ENCODE measurements at places on chromosomes 11 and 22.

GRCh38 chr11:65637794-65638419 lies at the start of gene SIPA1:
TSS of gene SIPA1 (plus strand) at chr11:65638101. CDS start at chr11:65640922, 2,821 bp downstream.
- DNase-seq: peak; percentile 71

DNA sequence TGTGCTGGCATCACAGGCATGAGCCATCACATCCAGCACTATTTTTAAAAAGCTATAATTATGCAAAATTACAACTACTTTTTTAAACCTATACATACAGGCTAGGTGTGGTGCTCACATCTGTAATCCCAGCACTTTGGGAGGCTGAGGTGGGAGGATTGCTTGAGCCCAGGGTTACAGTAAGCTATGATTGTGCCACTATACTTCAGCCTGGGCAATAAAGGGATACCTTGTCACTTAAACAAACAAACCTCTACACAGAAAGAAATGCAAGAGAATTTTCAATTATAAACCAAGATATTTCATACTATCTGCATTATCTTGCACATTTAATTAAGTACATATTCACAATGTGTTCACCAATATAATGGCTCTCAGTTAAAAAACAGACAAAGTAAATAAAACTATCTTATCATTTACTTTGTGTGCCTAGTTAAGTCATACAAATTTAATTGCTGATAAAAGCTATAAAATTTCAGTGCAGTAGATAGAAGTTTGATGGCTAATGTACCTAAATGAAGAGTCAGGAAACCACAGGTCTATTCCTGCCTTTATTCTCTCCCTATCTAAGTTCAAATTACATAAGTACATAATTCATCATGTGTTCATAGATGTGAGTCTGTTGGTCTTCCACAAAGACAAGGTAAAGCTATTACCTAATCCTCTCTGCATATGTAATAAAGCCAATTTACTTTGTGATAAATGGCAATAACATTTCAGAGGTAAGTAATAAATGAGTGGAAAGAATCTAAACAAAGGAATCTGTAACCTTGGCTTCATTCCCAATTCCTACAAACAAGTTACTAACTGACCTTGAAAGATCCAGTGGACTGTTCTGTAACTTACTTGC lies 9.0 kb upstream of the RDX start:
- DNase-seq: no peak

DNA sequence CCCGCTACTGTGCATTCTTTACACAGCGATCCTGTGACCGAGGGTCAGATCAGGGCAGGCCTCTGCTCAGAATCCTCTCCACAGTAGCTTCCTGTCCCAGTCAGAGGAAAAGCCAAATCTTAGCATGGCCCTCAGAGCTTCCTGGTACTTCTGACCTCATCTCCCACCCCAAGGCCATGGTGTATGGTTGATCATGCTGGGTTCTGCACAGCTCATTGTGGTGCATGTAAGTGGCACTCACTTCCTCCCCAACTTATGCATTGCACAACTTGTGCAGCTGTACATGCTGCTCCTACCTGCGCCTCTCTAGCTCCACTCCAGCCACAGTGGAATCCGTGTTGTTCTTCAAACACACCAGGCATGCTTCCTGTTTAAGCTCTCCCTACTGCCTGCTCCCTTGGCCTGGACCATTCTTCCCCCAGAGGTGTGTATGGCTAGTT lies 20.3 kb downstream of the BMAL1 start:
- no peak for DNase-seq

- no peak for DNase-seq
These were observed 7.5 kb upstream of the SREBF2 start for GRCh38 chr22:41825376-41825775.

DNA sequence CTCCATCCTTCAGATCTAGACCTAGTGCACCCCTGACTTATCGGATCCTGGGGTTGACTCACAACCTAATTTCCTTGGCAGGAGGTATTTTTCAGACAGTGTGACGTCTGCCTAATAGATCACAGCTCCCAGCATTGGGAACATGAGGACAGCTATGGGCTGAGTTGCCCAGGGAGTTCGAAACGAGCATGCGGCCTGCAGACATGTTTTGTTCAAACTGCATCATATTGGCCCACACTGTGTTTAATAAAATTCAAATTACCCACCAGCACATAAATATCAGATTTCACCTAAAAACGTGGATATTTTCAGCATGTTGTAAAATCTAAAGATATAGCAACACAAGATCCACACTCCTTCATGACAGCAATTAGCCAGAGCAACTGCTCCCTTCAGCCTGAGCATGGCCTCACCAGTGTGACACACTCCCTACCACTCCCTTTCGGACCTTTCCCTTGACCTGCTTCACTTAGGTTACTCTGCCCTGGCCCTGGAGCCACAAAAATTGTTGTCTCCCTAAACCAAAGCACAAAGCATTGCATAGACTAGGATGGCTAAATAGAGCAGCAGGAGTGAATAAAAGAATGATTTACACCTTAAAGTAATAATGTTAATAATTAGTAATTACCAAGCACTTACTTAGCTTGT lies 53.6 kb upstream of the USP47 start:
- no peak for DNase-seq

DNA sequence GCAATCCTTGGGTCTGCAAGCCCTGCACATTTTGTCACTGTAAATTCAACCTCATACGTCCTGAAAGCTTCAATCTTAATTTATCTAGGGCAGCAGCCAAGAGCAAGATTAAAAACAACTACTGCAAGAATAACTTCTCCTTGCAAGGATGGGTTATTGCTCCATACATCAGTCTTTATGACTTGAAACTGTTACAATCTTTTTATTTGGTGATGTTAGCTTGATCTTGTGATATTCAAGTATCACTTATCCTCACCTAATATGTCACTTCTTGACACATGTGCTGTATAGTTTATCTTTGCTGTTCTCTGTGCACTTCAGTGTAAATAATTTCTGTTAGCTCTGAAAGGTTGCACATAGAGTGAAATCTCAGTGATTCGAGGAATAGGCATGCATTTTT lies 14.7 kb upstream of the APLP2 start:
- no peak for DNase-seq

- DNase-seq: no peak
These were observed 44.1 kb upstream of the FIBIN start for GRCh38 chr11:26949846-26950245.

GRCh38 chr11:2207212-2207611 lies 35.6 kb upstream of the TH start:
- DNase-seq: no peak

DNA sequence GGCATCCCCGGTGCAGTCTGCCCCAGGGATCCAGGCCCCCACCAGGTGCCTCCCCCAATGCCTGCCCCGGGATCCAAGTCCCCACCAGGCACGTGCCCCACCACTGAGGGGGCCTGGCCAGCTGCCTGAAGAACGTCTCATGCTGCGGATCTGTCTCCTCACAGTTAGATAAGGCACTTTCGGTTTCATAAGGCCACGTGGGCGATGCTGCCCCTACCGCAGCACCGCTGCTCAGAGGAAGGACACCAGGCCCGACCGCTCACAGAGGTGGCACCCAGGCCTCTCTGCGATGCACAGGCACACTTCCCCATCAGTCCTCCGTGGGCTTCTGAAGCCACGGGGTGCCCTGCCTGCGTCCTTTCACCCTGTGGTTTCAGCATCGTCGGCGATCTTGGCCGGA lies 68.1 kb upstream of the BID start:
- peak; percentile 42 for DNase-seq

- DNase-seq: no peak
These were observed 210.6 kb upstream of the LUZP2 start for GRCh38 chr11:24286238-24286637.

- DNase-seq: no peak
These were observed 39.2 kb downstream of the USP35 start for GRCh38 chr11:78227921-78228320.

GRCh38 chr11:69799582-69799981 lies 19.6 kb downstream of the FGF3 start:
- no peak for DNase-seq

GRCh38 chr11:12292766-12293165 lies 84.6 kb upstream of the PARVA start:
- DNase-seq: no peak

DNA sequence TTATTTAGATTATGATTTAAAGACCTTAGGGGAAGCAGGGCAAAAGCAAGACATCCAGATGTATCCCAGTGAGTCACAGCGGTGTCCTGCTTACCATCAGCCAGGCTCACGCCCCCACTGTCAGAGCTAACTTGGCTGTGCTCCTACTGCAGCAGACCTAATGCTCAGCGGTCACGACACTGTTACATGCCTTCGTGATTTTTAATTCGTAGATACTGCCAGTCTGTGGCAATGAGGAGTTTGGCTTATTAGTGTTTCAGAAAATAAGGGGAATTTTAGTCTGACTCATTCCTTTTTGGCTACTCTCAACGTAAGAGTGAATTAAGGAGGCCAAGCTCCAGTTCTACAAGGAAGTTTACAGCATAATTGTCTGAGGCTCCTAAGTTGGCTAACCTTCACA lies 22.7 kb downstream of the EFCAB6 start:
- no peak for DNase-seq

DNA sequence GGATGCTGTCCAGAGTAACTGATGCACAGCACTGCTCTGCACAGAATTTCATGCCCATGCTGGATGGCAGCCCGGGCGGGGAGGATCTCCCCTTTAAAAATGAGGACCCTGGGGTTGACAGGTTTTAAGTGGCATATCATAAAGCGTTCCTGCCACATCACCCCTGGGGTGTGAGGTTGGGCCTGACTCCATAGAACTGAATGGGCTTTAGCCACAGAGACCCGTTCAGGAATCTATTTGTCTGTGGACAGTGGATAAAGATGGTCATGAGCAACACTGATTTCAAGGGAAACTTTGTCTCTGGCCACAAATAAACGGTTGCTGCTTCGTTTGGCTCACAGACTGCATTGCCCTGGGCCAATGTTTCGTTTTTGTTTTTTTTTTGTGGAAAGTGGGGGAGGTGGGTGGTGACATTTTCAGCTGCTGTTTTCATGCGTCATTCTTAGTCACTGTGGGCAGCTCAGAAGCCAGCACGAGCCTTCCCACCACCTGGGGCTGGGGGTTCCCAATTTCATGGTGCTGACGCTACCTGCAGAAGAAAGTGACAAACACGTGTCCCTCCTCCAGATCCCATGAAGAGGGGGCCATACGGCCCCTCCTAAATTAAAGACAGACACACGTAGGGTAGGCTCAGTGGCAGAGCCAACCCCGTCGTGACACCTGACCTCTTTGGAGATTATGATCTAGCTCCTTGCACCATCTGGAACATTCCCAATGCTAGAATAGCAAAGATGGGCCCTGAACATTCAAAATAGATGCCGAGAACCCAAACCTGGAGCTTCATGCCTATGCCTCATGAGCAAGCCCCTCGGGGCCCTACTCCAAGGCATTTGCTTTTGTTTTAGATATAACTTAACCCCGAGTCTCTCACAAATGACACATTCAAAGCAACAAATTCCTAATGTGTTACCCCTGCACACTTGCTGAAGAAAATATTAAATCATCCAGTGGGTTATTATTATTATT lies 54.8 kb upstream of the PHF21B start:
- DNase-seq: peak; percentile 56

GRCh38 chr11:4727171-4727570 lies 22.6 kb downstream of the MMP26 start:
- no peak for DNase-seq

GRCh38 chr11:23725752-23726151 lies 771.1 kb upstream of the LUZP2 start:
- no peak for DNase-seq

- DNase-seq: no peak
These were observed 71.1 kb upstream of the SLC25A18 start for GRCh38 chr22:17492247-17492646.

- DNase-seq: no peak
These were observed 43.0 kb upstream of the RTL6 start for GRCh38 chr22:44540756-44541670.

- DNase-seq: no peak
These were observed 513 bp upstream of the TSGA10IP start for GRCh38 chr11:65944767-65945166.

GRCh38 chr11:57792060-57792541 lies 30.5 kb downstream of the CTNND1 start:
- peak; percentile 82 for DNase-seq

GRCh38 chr22:44443641-44444235 lies 54.3 kb downstream of the RTL6 start:
- no peak for DNase-seq

- no peak for DNase-seq
These were observed 10.9 kb downstream of the PRCP start for GRCh38 chr11:82889133-82890001.

DNA sequence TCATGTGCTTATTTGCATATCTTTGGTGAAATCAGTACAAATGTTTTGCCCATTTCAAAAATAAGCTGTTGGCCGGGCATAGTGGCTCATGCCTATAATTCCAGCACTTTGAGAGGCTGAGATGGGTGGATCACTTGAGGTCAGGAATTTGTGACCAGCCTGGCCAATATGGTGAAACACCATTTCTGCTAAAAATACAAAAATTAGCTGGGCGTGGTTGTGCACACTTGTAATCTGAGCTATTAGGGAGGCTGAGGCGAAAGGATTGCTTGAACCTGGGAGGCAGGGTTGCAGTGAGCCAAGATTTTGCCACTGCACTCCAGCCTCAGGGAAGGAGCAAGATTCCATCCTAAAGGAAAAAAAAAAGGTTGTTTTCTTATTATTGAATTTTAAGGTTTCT lies 136.0 kb downstream of the SWAP70 start:
- no peak for DNase-seq

- DNase-seq: no peak
These were observed 54.6 kb upstream of the SC5D start for GRCh38 chr11:121237686-121238658.

- DNase-seq: no peak
These were observed 8.5 kb downstream of the SIK3 start for GRCh38 chr11:117089685-117090084.

DNA sequence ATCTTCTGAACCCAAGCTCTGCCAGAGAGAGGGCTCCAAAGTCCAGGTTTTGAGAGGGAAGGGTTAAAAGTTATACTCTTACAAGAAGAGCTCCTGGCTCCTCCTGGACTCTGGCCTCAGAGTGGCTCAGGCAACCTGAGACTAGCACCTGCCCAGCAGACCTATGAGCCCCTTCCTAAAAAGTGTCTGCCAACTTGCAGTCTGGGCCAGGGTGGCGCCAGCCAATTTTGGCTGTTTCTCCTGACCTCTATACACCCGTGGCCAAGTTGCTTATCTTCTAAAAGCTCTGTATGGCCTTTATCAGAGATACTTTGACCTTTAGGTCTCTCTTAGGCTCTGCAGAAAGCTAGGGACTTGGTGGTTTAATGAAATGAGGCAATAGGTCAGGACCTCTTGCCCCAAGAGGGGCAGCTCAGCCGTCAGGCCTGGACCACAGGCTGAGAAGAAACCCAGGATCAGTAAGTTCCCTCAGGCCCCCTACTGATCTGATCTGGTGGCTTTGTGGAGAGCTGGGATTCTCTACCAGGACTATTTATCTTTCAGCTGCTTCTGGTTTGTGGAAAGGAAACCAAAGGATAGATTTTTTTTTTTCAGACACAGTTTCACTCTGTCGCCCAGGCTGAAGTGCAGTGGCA lies 10.3 kb upstream of the UCP3 start:
- no peak for DNase-seq

All from activated naive CD4-positive, alpha-beta T cell treated with anti-CD3 and anti-CD28 coated beads, Interleukin-2, amount 50 U/mL, for 16 hours (primary cell).